ENCODE measurements at places on chromosomes 11 and 22.
A peak's percentile ranks its signal among the peaks of the same experiment; 100 is the strongest.

DNA sequence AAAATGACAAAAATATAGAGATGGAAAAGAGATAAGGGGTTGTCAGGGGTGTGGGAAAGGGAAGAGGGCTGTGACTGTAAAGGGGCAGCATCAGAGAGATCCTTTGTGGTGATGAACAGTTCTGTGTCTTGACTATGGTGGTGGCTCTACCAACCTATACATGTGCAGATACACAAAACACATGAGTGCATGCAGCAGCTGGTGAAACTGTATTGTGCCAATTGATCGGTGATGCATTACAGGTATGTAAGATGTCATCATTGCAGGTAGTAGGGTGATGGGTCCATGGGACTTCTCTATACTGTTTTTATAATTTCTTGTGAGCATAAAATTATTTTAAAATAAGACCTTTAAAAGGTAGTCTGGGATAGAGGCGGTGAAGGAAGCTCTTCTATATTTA, 24.1 kb upstream of the ZDHHC13 start:
- no peak for DNase-seq

DNA sequence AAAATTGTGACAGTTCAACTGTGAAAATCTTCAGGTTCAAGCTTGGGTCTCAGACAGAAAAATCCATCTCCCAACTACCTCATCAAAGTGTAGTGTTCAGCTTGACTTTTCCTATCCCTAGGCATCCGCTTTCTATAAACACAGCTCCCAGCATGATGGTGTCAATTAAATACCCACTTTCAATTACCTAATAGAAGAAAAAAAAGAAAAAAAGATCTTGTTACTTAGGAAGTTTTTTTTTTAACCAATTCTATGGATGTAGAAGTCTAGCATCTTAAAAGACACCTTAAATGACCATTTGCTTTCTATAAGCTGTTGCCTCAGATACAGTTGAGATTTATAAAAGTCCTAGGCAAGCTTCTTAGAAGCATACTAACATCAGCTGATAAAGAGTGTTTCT, 244.1 kb upstream of the MTNR1B start:
- DNase-seq, result no peak

DNA sequence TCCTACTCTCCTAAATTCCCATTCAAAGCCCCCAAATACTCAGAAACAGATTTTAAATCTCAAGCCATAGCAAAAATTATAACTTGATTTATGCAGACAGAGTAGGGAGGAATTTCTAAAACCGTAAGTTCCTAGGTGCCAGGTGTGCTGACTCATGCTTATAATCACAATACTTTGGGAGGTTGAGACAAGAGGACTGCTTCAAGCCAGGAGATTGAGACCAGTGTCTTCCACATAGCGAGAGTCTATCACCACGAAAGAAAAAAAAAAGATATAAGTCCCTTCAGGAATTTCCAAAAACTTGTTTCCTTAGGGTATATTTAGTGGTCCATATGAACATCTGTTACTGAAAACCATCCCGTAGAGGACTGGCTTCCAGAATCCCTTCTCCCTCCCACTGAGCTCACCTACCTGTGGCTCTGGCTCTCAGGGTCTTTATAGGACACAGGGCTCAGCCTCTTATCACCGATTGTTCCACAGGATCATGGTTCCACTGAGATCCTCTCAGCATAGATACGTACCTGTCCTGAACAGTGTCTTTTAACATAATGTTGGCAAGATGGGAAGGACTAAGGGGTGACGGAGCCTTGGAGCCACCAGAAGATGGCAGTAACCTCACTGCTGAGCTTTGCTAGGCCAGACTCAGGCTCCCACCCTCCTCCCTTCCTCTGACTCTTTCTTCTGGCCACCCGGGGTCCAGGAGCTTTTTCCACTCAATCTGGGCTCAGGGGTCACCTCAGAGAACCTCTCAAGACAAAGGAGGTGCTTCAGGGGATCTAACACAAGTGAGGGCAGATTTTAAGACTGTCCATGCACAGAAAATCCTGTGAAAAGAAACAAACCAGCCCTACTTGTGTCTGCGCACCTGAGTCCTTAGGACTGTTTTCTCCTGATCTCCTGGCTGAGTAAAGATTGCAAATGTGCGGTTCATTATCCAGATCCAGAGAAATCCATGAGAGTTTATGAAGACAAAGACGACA, 117.5 kb upstream of the TOP3B start:
- DNase-seq, result no peak

- DNase-seq, result no peak
These were observed 515.1 kb downstream of the INSC start for GRCh38 chr11:15629690-15630321.

DNA sequence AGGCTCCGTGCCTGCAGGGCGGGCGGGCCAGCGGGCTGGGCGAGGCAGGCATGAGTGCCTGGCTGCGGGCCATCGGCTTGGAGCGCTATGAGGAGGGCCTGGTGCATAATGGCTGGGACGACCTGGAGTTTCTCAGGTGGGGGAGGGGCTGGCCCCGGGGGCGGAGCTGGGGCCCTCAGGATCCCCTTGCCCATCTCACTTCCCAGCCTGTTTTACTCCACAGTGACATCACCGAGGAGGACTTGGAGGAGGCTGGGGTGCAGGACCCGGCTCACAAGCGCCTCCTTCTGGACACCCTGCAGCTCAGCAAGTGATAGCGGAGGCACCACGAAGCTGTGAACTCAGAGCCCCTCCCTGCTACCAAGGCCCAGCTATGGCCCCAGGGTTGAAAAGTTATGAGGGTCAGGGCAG, 5.9 kb downstream of the PHOX2A start:
- peak; percentile 63 for DNase-seq

- no peak for DNase-seq
These were observed 16.6 kb downstream of the GDPD5 start for GRCh38 chr11:75509020-75509720.

DNA sequence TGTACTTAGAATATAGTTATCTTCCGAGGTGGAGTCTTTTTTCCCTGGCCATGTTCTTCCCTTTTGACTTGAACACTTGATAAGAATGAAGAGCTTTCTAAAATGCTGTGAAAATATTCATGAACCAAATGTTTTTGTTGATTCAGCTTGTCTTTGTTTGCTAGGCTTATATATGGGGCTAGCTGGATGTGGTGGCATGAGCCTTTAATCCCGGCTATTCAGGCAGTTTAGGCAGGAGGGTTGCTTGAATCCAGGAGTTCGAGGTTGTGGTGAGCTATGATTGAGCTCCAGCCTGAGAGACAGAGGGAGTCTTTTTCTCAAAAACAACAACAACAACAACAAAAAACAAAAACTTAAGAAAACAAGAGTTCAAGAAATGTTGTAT, 23.1 kb downstream of the CBL start:
- DNase-seq, result no peak

- no peak for DNase-seq
These were observed 15.3 kb upstream of the GAB2 start for GRCh38 chr11:78432956-78433355.

DNA sequence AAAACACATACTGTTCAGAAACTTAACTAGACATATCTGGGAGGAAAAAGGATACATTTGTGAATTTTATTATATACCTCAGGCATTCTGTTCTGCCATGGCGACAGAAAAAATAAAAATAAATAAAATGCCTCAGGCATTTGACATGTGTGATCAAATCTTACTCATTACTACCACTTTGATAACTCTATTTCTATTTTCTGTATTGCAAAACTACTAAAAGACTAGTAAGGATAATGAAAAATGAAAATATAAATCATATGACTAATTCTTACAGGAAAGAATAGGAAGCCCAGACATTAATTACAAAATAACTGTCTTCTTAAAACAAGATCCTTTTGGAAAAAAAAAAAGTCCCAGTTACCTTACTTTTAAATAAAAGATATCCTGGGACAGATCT, 5.3 kb downstream of the PICALM start:
- DNase-seq, result no peak

- DNase-seq, result no peak
These were observed 323 bp upstream of the HIKESHI start for GRCh38 chr11:86301742-86302091.

DNA sequence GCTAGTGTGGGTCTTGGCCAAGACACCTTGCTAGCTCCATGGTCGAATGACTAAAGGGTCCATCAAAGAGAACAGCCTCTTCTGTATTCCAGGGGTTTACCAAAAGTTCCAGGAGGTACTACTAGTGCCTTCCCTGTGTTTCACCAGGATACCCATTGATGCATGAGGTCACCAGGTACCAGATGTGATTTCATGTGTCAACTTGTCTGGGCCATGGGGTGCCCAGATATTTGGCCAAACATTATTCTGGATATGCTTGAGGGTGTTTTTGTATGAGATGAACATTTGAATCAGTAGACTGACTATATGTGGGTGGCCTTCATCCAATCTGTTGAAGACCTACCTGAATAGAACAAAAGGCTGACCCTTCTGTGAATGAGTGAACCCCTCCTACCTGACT, 92.8 kb downstream of the GALNT18 start:
- no peak for DNase-seq

DNA sequence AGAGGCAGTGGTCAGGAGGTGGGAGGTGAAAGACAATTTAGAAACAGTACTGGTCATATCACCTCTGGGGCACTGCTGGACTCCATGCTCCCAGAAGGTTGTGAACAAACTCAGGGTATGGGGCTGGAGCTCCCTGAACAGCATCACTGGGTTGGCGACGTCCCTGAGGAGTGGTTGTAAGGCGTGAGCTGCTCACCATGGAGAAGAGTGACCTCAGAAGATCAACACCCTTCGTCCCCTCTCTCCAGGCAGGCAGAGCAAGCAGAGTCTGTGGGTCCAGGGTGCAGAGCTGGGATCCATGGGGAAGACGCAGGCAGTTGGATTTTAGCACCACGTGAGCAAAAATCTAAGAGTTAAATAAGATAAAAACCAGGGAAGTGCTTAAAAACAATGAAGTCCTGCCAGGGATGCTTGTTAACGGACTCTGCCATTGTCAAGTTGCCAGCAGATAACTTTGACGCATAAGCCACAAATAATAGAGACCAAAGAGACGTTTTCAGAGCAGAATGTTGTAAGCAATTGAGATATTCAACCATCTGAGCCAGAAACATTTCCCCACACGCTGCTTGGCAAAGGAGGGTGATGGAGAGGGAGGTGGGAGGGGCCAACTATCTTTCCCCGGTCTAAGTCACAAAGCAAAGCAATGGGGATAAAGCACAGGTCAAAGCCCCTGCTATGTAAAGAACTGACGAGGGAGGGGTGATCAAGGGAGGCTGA, 13.6 kb downstream of the PNPLA5 start:
- DNase-seq, result no peak

- peak; percentile 88 for DNase-seq
These were observed 13.9 kb downstream of the SLC35E4 start for GRCh38 chr22:30649430-30650007.

- no peak for DNase-seq
These were observed 42.7 kb downstream of the OR5B17 start for GRCh38 chr11:58316142-58316541.

DNA sequence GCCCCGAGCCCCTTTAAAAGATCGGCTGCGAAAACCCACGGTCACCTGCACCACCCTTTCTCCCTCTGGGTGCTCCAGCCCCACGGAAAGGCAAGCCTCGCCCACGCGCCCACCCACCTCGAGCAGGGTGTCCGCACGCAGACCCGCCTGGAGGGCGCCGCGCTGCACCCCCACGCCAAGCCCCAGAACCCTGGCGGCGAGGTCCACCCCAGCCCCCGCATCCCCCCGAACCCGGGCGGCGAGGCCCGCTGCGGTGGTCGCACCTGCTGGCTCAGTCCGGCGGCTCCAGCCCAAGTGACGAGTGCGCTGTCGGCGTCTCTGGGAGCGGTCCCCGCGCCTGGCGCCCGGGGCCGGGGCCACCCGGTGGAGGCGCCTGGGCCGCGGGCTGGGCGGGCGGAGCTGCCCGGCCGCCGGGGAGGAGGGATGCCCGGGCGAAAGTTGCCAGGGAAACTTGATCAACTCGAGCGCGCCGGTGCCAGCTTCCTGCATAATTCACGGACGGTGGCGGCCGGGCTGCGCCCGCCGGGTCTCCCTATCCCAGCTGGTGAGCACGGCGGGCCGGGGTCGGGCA, 1.1 kb downstream of the SHANK2 start:
- no peak for DNase-seq

DNA sequence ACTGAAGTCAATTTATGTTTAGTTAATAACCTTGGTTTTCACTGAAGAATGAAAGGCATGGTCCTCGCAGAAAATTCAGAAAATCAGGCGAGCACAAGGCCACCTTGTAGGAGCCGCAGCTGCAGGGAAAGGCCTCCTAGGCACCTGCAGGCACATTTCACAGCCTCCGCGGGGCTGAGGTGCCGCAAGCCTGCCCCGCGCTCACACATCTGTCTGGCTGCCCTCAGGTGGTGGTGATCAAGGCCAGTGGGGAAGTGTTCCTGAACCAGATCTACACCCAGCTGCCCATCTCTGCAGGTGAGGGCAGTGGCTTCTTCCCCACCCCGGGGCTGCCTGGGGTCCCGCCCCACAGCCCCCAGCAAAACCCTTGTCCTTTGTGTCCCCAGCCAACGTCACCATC, 10.5 kb downstream of the MUC5AC start:
- DNase-seq, result no peak

DNA sequence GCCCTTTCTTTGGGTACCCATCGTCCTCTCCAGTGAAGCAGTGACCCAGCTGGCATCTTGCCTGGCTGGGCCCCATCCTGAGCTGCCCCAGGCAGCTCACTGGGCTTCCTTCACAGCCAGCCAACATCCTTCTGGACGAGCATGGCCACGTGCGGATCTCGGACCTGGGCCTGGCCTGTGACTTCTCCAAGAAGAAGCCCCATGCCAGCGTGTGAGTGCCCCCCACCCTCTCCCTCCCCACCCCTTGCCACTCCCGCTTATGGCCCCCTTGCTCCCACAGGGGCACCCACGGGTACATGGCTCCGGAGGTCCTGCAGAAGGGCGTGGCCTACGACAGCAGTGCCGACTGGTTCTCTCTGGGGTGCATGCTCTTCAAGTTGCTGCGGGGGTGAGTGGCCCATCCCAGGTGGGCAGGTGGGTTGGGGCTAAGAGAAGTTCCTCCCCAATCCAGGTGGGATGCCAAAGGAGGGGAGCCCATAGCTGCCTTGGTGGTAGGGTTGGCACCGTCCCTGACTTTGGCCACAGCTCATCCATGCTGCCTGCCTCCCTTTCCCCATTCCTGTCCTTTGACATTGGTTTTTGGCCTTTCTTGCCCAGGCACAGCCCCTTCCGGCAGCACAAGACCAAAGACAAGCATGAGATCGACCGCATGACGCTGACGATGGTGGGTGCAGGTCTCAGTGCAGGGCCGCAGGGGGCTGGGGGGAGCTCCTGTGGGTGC, 6.8 kb upstream of the ANKRD13D start:
- peak; percentile 1 for DNase-seq

All from stimulated activated CD4-positive, alpha-beta T cell treated with anti-CD3 and anti-CD28 coated beads, Interleukin-1b, Interleukin-23, amount 100 ng/mL, for 48 hours (primary cell).